ENCODE measurements at places on chromosomes 6 and 20.

- DNase-seq, result no peak
Observed at GRCh38 chr6:18240230-18240629, 24.1 kb downstream of the DEK start.

GRCh38 chr6:43465948-43466347 lies 10.6 kb upstream of the DLK2 start:
- no peak for DNase-seq

DNA sequence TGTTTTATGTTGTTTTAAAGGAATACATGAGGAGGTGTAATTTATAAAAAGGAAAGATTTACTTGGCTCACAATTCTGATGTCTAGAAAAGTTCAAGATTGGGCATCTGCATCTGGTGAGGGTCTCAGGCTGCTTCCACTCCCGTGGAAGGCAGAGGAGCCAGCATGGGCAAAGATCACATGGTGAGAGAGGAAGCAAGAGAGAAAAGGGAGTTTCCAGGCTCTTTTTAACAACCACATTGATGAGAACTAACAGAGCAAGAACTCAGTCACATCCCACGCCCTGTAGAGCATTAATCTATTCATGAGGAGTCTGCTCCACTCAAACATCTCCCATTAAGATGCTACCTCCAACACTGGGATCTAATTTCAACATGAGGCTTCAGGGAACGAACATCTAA lies 1666.3 kb downstream of the HACE1 start:
- no peak for DNase-seq

GRCh38 chr20:43700627-43701026 lies 26.2 kb downstream of the GTSF1L start:
- DNase-seq, result no peak

GRCh38 chr6:166640342-166641043 lies 13.4 kb upstream of the RPS6KA2 start:
- DNase-seq, result no peak

DNA sequence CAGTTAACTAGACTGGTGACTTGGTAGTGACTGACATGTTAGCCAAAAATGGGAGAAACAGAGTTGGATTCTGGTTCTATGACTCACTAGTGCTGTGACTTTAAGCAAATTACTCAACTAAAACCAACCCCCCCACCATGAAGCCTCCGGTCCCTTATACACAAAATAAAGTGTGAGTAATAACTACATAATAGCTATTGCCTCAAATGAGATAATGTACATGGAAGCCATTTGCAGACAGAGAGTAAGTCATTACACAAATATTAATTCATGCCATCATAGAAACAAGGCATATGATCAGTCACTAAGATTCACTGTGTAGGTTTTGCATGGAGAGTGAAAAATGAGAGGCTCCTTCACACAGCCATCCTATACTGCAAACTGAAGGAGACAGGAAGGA lies 111.9 kb downstream of the HIVEP2 start:
- DNase-seq, result peak; percentile 86

- no peak for DNase-seq
Observed at GRCh38 chr6:153162646-153163045, 31.6 kb upstream of the RGS17 start.

DNA sequence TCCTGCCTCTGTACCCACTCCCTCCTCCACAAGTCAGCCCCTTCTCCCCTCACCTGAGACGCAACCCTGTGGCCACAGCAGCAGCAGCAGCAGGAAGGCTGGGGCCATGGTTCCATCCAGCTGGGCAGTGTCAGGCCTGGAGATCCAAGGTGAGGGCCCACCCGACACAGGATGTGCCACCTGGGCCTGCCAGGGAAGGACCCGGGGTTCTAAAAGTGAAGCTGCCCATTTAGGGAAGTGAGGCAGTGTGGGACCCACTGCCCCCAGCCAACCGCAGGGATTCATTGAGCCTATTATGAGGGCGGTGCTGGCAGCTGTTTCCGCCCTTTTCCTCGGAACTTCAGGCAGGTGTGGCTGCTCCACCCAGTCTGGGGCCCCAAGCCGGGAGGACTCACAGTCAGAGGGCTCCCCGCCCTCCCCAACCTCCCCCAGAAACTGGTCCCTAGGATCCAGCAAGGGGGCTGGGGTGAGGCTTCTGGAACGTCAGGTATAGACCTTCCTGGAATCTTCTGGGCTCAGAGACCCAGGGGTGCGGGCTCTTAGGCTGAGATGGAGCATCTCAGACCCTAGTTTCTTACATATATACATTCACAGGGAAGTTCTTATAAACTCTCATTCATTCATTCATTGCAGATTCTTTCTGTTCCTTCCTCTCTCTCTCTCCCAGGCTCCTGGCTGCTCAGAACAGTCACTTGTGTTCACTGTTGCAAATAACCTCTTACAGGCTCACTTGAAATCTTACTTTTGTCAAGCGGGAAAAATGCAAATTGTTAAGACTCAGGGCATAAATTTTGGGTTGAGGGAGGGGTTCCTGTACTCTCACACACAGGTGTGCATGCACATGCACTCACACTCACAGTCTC lies at the start of gene TREML2:
TSS of gene TREML2 (minus strand) at position 249 of the 863 bp plus-strand sequence. CDS start at position 108, 141 bp downstream.
- DNase-seq, result no peak

GRCh38 chr6:111377558-111378120 lies 105.4 kb downstream of the REV3L start:
- DNase-seq, result no peak

- DNase-seq, result no peak
Observed at GRCh38 chr6:35808688-35809087, 3.5 kb downstream of the LHFPL5 start.

DNA sequence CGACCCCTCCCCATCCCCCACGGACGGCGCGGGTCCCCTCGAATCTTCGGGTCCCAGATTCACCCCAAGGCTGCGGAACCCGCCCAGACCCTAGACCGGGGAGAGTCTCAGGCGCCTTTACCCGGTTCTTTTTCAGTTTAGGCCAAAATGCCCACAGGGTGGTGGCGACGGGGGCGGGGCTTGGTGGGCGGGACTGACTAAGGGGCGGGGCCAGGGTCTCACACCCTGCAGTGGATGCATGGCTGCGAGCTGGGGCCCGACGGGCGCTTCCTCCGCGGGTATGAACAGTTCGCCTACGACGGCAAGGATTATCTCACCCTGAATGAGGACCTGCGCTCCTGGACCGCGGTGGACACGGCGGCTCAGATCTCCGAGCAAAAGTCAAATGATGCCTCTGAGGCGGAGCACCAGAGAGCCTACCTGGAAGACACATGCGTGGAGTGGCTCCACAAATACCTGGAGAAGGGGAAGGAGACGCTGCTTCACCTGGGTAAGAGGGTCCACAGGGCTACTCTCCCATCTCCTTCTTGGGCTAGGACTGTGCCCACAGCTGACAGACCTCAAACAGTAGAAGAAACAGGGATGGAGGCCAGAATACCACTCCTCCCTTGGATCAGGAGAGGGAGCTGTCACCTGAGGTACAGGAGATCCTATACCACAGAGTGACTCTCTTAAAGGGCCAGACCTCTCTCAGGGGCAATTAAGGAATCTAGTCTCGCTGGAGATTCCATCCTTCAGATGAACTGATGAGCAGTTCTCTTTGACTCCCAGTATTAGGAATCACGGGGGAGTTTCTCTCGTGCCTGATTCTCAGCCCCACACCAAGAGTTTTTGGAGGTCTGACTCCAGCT lies 942 bp downstream of the HLA-E start:
- peak; percentile 23 for DNase-seq

GRCh38 chr20:19749618-19750071 lies 8.4 kb upstream of the RIN2 start:
- no peak for DNase-seq

DNA sequence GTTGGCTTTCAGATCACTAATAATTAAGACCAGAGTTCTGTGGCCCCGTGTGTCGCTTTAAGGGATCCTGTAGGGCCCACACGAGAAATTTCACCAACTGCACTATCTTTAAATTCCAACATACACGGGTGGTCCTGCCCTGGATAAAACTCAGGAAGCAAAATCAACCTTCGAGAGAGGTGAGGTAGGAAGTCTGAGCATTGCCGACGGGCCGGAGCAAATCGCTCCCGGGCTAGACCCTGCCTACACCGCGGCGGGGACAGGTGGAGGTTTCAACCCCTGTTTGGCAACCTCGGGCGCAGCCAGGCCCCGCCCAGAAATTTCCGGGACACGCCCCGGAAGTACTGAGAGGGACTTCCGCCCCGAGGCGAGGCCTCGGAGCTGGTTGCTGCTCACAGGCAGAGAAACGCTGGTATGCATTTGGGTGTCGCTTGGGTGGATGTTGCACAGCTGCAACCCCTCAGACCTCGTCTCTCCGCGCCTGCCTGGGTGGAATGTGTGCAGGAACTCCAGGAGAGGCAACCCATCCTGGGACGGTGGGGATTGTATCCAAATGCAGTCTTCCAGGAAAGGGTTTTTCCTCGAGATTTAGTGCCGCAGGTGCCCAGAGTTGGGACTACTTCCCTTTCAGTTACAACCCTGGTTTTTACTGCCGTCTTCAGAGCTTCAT lies 19.9 kb downstream of the ZKSCAN8 start:
- DNase-seq, result peak; percentile 24

DNA sequence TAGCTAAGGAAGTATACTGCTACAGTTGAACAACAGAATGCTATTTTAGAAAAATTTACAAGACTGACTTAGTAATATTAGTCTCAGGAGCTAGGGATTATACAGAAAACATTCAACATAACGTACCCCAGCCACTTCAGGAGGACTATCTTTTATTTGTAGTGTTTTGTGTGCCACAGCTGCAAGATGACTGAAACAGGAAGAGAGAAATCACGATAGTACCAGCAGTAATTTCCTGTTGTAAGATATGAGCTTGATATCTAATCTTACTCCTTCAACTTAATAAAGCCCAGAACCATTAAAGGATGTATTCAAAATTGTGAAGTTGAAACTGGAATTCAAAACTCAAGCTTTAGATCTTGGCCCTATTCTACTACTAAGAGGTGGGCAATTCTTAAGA lies 42.1 kb downstream of the SLC35A1 start:
- DNase-seq, result no peak

GRCh38 chr6:137341681-137342195 lies 122.6 kb upstream of the IFNGR1 start:
- peak; percentile 35 for DNase-seq

DNA sequence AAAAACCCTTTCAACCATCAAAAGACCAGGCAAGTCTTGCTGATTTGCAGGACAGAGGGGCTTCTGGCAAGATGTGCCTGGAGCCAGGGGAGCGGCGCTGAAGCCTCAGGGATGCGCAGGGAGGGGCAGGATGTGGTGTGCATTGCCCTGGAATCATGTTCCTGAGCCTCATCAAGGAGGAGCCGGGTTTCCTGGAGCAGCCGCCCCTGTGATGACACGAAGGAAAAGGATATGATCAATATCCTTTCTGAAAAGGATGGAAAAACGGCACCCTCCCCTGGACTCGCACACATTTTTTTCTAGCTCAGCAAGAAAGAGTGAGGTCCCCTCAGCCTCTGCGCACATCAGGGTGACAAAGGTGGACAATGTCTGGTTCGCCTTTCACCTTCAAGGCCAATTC lies 173.1 kb upstream of the SSTR4 start:
- DNase-seq, result no peak

- no peak for DNase-seq
Observed at GRCh38 chr20:31527266-31527665, 13.0 kb downstream of the HM13 start.

DNA sequence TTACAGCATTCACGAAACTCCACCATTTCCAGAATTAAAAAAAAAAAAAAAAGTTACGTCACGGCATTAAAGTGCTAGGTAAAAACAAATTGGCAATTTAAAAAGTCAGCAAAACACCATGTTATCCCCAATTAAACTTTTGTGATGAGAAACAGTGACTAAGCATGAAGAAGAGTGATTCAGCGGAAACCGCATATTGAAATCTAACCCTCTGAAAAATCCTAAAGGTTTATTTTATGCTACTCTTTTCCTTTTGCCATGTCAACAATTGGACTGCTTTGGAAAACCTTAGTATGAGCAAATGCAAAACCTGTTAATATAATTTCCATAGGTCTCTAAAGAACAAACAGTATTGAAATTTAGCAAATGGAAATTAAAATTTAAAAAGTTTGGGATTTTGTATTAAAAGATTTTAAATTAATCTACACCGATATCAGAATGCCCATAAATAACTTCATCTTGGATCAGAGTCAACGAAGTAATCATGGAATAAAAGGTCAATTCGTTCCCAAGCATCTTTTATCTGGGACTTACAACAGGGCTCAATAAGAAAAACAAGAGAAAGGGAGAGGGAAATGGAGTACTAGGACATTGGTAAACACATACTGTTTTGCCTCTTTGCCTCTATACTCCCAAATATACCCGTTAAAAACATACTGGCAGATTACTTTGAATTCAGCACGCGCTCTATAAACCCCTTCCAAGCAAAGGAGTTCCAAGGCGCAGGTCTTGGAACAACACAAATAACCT lies 1.1 kb downstream of the FBXO30 start:
- DNase-seq, result peak; percentile 34

DNA sequence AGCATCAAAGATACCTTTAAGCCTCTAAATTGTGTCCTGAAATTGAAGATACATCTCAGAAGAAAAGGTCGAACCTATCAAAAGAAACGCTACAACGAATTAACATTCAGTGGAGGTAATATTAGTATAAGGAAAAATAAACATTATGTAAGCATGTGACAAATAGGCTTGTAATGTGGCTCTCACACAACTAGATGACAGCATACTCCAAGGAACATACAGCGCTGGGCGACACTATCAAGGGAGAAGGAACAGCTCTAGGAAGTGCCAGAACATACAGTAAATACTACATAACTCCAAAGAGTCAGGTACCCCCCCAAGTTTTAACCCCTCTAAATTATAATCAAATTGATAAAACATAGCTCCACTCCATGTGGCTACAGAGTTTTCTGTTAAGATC lies 103.5 kb downstream of the LAMP5 start:
- peak; percentile 54 for DNase-seq

GRCh38 chr6:167229586-167229985 lies 61.5 kb upstream of the UNC93A start:
- DNase-seq, result no peak

DNA sequence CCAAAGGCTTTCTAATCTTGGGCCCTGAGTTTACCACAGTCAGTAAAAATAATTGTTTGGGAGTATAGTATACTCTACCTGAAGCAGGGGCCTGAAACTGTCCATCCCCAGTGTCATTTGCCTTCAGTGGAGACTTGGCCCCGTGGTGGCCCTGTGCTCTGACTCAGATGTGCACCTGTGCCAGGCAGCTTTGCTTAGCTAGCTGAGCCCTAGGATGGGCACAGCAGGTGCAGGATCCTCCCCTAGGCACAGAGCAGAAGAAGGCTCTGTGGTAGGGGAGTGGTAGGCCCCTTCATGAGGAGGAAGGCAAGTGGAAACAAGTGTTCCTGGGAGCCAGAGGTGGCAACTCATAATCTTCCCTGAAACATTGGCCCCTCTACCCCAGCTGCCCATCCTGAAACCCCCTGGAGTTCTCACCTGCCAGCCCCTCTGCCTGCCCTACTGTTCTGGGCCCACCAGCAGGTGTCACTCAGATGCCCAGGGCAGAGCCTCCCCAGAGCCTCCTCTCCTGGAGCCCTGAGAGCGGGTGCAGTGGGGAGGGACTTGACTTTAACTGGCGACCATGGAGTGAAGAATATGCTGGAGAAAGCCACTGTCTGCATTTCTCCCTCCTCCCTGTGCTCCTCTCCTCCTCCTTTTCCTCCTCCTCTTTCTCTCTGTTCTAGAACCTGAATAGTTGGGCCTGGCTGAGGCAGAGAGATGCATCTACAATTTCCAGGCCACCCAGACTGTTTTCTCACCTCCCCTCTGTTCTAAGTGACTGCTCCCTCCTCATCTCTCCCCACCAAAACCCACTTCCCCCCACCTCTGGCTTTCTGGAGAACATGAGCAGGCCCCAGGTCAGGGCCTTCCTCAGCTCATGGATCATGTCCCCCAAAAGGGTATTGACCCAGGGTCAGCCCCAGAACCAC lies 2.9 kb downstream of the CPNE5 start:
- DNase-seq, result no peak
